ENCODE measurements at places on chromosomes 16 and 17.

DNA sequence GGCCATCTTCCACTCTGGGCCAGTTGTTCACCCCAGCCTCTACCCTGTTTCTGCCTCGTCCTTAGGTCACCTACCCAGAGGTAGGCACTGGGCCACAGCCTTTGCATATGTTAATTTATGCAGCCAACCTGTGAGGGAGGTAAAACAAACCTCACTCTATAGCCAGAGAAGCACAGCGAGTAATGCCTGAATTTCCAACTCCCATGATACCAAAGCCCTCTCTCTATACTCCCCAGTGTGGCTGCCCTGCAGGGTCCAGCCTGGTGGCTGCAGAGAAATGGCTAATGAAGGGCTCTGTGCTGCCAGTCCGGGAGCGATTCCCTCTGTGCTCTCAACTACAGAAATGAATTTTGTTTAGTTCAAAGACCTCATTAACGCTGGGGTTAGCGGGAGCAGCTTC is 397.0 kb upstream of the CCL2 start:
- DNase-seq, result no peak

DNA sequence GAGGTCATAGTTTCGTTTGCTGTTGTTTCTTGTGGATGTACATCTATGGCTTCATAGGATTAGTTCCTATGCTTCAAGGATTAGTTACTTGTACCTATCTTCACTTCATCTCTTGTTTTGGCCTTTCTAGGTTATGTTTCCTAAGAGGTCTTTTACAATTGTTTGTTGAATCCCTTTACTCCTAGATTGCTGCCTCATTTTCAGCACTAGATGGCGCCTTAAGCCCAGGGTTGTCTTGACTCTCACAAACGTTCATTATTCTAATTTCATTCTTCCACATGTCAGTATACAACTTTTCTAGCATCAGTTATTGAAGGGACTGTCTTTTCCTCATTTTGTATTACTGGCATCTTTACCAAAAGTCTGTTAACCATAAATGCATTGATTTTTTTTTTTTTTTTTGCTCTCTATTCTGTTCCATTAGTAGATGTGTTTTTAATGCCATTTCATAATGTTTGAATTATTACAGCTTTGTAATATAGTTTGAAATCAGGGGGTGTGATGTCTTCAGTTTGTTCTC is 45.0 kb upstream of the NACA2 start:
- DNase-seq, result peak; percentile 35

- no peak for DNase-seq
Observed at GRCh38 chr16:75908331-75909117, 182.2 kb upstream of the CPHXL start.

GRCh38 chr16:87735270-87736007 is 30.3 kb downstream of the KLHDC4 start:
- no peak for DNase-seq

- DNase-seq, result no peak
Observed at GRCh38 chr17:76368545-76368944, 14.8 kb upstream of the PRPSAP1 start.

GRCh38 chr17:48184721-48185120 is 77.2 kb downstream of the SNX11 start:
- no peak for DNase-seq

GRCh38 chr17:81163703-81164370 is 1.5 kb upstream of the PVALEF start:
- no peak for DNase-seq
